K562 (cell line): ENCODE measurements at places on chromosomes 1 and 21. TPM values are rescaled to one million over a fixed set of nuclear protein-coding genes. Genes with fewer than 3 reads are reported as not detected.

The OR2M4 gene
- polyA plus RNA-seq, result not detected in 2 replicates

The PLA2G5 gene
- not detected in 2 replicates for polyA plus RNA-seq

The HNRNPCL4 gene
- not detected in 2 replicates for polyA plus RNA-seq

The SLC25A34 gene
- 0.22 and 0.57 TPM in 2 replicates for polyA plus RNA-seq

The HP1BP3 gene
- 481 and 513 TPM in 2 replicates for polyA plus RNA-seq

The SOAT1 gene
- polyA plus RNA-seq, result 9.8 and 11.1 TPM in 2 replicates

The SPRR2E gene
- polyA plus RNA-seq, result not detected in 2 replicates

The FAF1 gene
- 78.9 and 92.7 TPM in 2 replicates for polyA plus RNA-seq

The FMO5 gene
- 0.04 and 0.16 TPM in 2 replicates for polyA plus RNA-seq

The IVL gene
- not detected in 2 replicates for polyA plus RNA-seq

The TSPEAR gene
- polyA plus RNA-seq, result not detected in 2 replicates

The TNFRSF14 gene
- 1.6 and 2.3 TPM in 2 replicates for polyA plus RNA-seq

The ZBED6 gene
- 2.5 and 3.1 TPM in 2 replicates for polyA plus RNA-seq

The ARV1 gene
- 117 and 128 TPM in 2 replicates for polyA plus RNA-seq

The GFI1 gene
- polyA plus RNA-seq, result 0.45 and 0.68 TPM in 2 replicates

The ADORA3 gene
- polyA plus RNA-seq, result 0.09 TPM in 1 of 2 replicates, not detected in the other

The ATAD3C gene
- polyA plus RNA-seq, result not detected in 2 replicates

The ZC3H12A gene
- 9.1 and 11.1 TPM in 2 replicates for polyA plus RNA-seq

The TARBP1 gene
- polyA plus RNA-seq, result 24.3 and 29.5 TPM in 2 replicates

The CD53 gene
- 106 and 112 TPM in 2 replicates for polyA plus RNA-seq

The CDC42SE1 gene
- polyA plus RNA-seq, result 86.8 and 104 TPM in 2 replicates
